T-helper 2 cell (primary cell): ENCODE measurements at places on chromosomes 11 and 22.

- no peak for DNase-seq
Measured at GRCh38 chr22:19661156-19661555, 53.1 kb upstream of the SEPTIN5 start.

DNA sequence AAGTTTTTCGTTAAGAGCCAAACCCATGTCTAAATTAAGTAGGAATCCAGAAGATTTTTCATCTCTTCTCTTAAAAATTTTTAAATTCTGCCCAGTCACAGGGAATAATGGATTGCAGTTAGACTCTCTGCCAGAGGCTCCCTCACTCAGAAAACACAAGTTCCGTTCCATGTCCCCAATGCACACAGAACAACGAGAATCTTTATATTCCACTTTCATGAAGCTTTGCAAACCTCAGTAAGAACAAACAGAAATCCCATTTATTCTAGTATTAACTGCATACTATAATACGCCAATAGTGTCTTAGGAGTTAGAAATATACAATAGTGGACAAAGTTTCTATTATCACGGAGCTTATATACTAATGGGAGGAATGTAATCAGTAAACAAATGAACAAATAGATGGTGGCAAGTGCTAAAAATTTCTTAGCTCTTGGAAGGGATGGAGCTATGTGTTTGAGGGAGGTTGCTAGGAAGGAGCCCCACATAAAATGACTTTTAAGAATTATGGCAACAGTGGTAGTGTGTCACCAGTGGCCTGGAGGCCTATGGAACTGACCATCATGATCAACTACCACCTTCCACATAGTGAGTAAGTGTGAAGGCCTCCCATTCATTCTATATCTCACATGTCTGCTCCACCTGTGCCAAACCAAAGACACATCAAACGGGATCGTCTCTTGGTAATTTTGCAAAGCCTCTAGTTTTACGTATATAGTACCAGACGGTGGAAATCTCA, 24.9 kb downstream of the PICALM start:
- no peak for DNase-seq

GRCh38 chr22:39617342-39617741, 46.8 kb downstream of the CACNA1I start:
- no peak for DNase-seq

GRCh38 chr11:42974510-42975179, 337.2 kb upstream of the API5 start:
- no peak for DNase-seq

GRCh38 chr11:45848654-45849081, 1.4 kb downstream of the CRY2 start:
- DNase-seq = no peak

DNA sequence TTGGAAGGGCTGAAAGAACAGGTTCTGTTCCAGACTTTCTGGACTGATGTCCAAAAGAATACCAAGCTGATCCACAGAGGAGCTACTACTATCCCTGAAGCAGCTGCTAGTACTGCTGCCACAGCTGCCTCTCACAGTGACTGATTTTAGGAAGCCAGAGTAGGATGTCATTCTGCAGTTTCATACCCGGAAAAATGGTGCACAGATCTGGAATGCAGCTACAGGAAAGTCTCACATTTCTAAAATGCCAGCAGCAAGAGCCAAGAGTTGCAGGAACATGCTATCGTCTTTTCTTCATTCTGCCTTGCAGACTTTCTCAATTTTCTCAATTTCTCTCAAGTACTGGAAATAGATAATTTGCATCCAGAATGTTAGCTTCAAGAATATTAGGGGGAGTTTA, 19.4 kb upstream of the CCDC179 start:
- no peak for DNase-seq

GRCh38 chr11:84290647-84291046, 1004.5 kb upstream of the CCDC90B start:
- DNase-seq = no peak

- DNase-seq = no peak
Measured at GRCh38 chr22:44623771-44624510, 78.1 kb upstream of the PRR5 start.

GRCh38 chr11:132284048-132284447, 913.6 kb downstream of the NTM start:
- no peak for DNase-seq

DNA sequence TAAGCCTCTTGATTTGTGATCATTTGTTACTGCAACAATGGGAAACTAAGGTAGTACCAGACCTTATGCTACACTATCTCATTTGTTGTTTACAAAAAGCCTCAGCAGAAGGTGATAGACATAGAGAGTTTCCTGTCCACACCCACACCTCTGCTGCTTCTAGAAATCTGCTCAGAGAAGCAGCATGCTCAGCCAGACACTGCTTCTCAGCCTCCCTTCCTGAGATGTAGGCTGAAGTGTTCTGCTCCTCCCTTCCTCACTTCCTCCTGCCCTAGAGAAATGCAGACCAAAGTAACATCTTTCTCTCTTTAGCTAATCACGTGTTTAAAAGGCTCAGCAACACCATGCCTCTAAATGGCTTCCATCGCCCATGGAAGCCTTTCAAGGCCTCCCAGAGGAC, 88.4 kb downstream of the SLC1A2 start:
- DNase-seq = no peak

GRCh38 chr22:48021991-48022401, 1259.5 kb downstream of the TBC1D22A start:
- DNase-seq = no peak

GRCh38 chr11:17610085-17610894, 63.2 kb downstream of the OTOG start:
- no peak for DNase-seq
